ENCODE measurements at places on chromosomes 5 and 9.

DNA sequence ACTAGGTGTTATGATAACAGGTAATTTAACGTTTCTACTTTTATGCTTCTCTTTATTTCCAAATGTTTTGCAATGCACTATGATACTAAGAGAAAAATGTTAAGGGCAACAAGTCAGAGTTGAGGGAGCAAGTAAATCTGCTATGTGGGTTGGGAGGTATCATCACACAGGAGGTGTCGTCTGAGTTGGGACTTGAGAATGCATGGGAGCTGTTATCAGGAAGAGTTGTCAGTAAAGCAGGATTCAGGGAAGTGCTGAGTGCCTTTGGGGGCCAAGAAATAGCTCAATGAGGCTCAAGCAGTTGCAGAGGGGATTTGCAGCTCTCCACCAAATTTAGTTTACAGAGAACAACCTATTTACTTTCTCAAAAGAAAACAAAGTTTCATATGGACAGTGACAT, 108.0 kb downstream of the PPP2R2B start:
- no peak for DNase-seq

GRCh38 chr5:177592905-177593304, 902 bp downstream of the TMED9 start:
- no peak for DNase-seq

DNA sequence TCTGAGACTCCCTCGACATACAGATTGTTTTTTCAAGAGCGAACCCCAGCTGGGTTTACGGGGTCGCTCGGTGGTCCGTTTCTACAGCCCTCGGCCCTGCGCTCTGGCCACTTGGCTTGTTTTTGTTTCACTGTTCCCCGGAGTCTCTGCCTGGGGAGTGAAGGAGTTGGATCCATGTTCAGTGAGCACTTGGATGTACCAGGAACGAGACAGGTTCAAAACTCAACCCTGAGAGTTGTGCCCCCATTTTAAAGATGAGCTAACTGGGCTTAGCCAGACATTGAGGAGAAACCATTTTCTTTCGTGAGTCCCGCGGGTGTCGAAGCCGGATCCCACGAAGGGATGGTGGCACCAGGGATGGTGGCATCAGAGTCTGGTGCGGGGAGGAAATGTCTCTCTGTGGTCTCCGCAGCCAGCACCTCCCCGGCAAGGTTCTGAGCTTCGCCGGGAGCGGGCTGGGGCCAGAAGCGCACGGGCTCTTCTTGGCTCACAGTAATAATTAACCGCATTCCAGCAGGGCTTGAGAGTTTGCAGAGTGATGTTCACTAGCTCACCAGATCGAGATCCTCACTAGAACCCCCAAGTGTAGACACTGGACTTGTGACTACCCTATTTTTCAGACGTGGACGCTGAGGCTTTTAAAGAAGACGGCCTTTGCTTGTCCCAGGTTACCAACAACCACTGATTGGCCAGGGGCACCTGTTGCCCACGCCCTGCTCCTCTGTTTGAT, 1.0 kb downstream of the MSX2 start:
- no peak for DNase-seq

- peak; percentile 44 for DNase-seq
Observed at GRCh38 chr5:149017636-149018035, 45.2 kb downstream of the SH3TC2 start.

DNA sequence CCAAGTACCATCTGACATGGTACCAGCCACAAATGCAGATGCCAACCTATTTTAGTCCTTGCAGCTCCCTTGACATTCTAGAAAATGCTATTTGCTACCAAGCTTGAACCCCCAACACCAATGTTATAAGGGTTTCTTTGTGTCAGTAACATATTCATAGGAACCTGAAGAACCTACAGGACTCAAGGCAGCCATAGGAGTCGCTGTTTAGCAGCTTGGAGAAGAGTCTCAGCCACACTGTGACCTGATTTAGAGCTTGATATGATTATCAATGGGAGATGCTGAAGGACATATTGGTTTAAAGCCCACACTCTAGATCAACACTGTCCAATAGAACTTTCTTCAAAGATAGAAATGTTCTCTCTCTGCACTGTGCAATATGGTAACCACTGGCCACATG, 6.4 kb upstream of the ZFR start:
- no peak for DNase-seq

DNA sequence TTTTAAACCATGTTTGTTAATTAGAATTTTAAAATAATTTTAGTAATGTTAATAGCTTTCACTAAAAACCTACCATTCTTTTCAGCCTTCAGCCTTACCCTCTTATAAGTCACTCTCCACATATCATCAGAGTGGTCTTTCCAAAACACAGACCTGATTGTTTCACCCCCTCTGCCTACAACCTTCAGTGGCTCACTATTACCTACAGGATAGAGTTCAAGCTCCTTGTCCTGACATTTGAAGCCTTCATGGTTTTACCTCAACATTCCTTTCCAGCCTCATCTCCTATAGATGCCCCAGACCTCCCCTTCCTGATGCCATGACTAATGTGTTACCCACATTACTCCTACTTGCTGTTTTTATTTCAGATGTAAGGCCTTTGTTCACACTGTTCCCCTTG, 27.8 kb upstream of the STRBP start:
- DNase-seq, result no peak

- no peak for DNase-seq
Observed at GRCh38 chr5:41761663-41762062, 108.6 kb downstream of the OXCT1 start.

- no peak for DNase-seq
Observed at GRCh38 chr5:151205411-151205810, 18.5 kb downstream of the CCDC69 start.

DNA sequence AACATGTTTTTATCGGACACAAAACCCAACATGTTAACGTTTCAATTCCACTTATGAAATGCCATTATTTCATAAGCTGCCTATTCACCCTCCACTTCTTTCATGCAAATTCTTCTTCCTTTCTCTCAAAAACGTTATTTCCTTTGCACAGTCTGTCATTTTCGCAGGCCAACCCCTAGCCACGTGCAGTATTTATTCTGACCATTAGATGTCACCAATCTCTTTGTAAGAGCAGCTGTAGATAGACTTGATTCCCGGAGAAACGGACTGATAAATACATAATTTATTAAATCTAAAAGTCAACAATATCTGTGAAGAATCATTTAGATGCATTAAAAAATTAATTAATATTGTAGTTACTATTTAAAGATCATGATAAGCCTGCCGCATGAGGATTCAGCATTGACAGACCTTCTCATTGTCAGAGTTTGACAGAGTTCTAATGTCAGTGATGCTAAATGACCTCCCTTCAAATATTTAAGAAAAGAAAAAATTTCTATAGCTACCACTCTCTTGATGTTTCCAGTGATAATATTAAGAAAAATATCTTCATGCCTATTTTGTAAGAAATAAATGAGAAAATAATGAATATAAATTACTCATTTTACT, 933.6 kb downstream of the CDH12 start:
- peak; percentile 25 for DNase-seq

DNA sequence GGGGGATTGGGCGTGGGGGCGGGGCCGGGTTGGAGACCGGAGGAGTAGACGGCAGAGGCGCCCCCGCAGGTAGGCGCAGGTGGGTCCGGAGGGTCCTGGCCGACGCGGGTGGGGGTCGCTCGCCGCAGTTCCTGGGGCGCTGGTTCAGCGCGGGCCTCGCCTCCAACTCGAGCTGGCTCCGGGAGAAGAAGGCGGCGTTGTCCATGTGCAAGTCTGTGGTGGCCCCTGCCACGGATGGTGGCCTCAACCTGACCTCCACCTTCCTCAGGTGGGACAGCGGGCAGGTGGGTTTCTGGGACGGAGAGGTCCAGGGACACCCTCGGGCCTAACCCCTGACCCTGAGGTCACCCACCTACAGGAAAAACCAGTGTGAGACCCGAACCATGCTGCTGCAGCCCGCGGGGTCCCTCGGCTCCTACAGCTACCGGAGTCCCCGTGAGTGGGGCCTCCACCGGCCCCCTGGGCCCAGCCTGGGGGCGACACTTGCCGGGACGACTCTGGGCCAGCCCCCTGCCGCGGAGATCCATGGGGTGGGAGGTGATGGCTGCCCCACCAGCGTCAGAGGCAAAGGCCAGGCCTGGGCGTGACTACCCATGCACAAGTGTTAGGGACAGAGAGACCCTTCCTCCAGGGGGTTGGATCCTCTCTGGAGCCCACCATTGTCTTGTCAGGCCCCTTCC, 1.7 kb downstream of the PTGDS start:
- no peak for DNase-seq

All from fibroblast of lung (primary cell).